ENCODE measurements at places on chromosomes 3 and 15.

GRCh38 chr15:54307252-54307902 is 329.1 kb downstream of the UNC13C start:
- no peak for DNase-seq

DNA sequence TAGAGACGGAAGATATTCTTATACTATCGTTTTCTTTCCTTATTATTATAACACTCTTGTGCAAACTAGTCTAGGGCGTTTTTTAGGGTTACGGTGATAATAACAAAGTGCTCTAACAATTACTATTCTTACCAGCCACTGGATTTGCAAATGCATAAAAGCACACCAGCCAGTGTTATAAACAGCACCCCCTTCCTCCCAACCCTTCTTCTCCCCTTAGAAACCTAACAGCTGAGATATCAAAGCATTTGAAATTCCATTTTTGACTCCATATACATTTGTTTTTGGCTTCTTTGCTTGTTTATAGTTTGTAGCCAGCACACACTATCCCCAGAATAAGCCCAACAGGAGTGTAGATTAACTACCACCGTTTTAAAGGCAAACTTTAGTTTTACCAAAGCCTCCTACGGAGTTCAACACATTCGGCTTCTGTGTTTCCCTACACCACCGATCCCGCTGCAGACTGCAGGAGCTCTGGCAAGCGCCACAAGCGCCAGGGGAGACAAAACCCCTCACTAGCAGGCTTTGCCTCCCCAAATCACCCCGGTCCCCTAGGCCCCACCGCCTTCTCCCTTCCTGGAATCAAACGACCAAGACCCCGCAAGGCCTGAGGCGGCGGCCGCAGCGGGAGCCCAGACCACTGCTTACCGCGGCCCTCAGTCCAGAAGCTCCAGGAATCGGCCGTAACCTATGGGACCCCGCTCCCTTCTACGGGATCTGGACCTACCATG is 461 bp downstream of the COPB2 start:
- no peak for DNase-seq

DNA sequence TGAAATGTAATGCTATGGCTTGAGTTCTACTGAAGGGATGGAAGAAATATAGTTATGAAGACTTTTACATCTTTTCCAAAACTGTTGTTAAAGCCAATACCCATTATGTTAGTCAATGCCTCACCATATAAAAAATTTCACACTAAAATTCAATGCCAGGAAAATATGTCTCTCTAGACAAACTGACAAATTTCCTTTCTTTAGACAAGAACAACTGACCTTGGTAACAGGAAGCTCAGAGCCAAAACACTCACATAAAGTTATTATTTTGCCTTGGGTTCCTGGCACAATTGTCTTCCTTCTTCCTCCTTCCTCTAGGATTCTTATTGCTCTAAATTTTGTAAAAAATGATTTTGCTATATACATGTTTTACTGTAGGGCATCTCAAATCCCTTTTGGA is 26.7 kb downstream of the INTS14 start:
- no peak for DNase-seq

DNA sequence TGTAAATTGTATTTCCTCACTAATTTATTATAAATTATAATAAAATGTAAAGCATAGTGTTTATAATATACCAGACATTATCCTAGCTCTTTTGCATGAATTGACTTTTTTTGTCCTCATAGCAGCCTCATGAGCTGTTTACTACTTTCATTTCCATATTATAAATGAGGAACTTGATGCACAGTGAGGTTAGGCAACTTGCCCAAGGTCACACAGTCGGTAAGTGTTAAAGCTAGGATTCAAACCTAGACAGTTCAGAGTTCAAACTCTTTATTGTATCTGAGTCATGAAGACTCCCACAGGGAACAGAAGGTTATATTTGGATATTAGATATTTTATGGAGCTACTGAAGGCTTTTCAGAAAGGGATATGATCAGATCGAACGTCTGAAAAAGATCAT is 322.2 kb upstream of the SATB1 start:
- DNase-seq: no peak

DNA sequence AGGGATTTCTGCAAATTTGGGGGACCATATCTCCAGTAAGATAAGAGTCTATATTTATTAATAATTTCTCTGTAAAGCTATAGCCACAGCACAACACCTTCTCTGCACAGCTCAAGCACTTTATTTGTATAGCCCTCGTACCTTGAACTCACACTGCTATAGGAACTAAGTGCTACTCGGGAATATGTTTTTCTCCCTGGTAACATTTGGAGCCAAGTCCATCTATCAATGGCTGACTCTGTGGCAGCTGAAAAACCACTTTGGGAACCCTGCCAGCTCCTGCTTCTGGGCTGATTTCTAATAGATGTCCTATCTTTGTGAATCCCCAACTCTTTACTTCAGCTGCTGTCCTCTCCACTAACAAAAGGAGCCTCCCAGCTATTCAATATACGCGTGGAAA is 298.5 kb downstream of the GBE1 start:
- no peak for DNase-seq

DNA sequence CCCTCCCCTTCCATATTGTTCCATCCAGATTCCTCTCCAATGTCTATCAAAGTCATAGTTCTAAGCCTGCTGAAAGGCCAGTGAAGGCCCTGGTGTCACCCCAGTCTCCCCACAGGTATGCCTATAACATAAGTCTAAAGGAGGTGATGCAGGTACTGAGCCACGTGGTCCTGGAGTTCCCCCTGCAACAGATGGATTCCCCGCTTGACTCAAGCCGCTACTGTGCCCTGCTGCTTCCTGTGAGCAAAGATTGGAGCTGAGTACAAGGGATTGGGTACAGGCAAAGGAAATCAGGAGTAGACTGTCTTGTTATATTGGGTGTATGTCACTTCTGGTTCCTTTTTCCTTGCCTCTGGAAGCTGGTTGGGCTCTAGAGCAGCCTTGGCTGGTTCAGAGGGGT is 8.2 kb downstream of the EIF2B5 start:
- DNase-seq: no peak

DNA sequence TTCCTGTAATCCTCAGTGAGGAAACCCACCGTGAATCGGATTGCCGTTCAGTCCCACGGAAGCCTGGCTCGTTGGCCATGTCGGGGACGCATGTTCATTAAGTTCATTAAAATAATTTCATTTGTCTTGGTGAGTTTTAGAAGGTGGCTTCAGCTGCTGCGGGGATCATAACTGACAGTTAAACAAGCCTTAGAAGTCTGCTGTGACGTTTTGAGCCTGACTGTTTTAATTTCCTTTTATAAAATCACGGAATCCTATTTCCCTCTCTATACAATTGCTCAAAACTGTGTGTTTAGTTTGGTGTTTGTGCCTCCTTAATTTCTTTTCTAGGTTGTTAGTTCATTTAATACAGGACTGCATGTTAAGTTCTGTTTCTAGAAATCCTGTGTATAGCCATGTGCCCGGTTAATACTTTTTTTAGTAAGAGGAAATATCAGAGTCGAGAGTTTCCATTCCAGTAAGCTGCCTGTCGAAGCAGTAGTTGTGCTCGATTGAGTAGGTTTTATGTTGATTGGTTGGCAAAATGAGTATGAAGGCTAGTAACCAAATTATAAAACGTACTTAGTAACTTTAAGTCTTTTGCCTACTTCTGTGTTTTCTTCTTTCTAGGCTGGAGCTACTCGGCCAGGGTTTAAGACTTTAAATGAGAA is 705 bp downstream of the NIPA2 start:
- no peak for DNase-seq

GRCh38 chr15:68192804-68193486 is 12.2 kb downstream of the CALML4 start:
- DNase-seq: no peak

DNA sequence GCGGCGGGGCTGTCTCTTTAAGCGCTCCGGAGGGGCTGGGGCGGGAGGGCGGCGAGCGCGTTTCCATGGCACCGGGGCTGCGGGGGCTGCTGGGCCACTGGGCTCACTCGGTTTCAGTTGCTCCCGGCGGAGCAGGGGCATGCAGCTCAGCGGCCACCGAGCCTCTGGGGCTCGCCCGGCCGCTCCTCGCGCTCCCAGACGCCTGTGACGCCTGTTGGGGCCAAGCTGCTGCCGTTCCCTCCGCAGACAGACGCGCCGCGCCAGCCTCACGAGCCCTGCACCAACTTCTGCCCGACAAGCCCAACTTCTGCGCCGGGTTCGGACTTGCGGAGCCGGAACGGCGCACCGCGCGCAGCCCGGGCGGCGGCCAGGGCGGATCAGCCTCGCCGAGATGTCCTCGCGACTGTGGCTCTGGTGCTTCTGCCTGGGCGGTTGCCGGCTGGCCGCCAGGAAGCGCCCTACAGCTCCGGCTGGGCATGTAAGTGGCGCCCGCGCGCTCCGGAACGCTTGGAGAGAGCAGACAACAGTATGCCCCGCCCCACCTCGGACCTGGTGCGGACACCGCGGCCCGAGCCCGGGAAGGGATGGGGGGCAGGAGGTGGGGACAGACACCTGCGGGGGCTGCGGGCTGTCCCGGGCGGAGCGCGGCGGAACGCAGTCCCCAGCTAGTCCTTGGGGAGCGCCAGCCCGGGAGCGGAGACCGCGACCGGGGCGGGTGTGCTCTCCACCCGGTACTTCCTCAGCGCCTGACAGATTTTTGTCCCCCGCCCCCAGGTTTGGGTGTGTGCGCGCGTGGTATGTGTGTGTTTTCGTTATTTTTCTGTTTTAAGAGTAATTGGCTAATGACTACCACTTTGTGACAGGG is 154.1 kb upstream of the GOLIM4 start:
- DNase-seq: peak; percentile 79

- DNase-seq: no peak
Measured at GRCh38 chr3:112739252-112739965, 98.5 kb upstream of the CCDC80 start.

- DNase-seq: no peak
Measured at GRCh38 chr15:101198800-101199199, 53.0 kb downstream of the CHSY1 start.

- no peak for DNase-seq
Measured at GRCh38 chr3:12780751-12781150, 15.7 kb upstream of the CAND2 start.

DNA sequence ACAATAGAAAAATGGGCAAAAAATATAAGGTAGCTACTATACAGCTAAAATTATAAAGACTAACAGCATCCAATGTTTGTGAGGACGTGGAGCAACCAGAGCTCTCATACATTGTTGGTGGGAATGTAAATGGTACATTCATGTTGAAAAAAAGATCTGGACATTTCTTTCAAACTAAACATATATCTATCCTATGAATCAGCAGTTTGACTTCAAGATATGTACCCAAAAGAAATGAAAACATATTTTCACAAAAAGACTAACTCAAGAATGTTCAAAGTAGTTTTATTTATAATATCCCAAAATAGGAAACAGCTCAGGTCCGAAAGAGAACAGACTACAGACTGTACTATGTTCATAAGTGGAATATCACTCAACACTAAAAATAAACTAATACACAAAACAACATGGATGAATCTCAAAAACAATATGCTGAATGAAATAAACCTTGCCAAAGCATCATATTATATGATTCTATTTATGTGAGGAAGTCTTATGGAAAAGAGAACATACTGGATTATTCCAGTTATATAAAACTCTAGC is 8.8 kb upstream of the TTBK2 start:
- DNase-seq: no peak

DNA sequence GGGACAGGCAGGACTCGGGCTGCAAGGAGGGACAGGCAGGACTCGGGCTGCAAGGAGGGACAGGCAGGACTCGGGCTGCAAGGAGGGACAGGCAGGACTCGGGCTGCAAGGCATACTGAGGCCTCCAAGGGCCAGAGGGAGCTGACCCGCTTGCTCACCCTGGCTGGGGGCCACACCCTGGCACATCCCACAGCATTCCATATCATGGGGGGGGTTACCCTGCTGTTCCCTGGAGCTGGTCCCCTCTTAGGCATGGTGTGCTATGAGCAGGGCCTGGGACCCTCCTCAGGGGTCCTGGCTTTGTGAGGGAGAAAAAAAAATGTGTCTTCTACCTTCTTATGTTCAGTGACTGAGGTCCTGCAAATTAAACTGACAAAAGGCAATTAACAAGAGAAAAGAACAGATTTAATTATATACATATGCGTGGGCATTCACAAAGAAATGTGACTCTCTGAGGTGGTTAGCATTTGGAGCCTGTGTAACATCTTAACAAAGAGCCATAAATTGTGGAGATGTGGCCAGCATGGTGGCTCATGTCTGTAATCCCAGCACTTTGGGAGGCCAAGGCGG is 97.6 kb upstream of the ALDH1A3 start:
- DNase-seq: no peak

- DNase-seq: no peak
Measured at GRCh38 chr15:96005906-96006305, 324.6 kb upstream of the NR2F2 start.

DNA sequence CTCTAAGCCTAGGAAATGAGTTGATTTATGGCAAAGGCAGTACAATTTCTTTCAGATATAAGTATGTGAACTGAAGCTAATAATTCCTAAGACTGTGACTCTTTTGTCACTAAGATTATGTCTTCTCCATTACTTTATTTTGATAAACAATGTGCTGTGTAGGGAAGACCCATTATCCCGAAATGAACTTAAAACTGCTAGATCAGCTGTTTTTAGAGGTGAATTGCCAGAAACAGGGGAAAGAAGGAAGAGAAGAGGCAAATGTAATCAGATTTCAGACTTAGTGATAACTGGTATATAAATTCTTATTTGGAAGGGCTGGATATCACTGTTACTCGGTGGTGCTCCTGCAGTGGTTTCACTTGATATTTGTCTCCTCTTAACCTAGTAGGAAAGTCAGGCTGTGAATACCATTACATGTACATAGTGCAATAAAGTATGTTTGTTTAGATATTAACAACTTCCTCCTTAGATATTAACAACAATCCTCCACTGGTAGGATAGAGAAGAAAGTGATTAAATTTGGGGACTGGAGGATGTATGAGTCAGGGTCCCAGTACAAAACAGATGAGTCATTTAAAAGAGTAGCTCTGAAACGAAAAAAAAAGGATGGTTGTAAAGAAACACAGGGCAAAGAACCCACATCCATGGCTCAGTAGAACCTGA is 338.5 kb upstream of the KCNH8 start:
- DNase-seq: no peak

DNA sequence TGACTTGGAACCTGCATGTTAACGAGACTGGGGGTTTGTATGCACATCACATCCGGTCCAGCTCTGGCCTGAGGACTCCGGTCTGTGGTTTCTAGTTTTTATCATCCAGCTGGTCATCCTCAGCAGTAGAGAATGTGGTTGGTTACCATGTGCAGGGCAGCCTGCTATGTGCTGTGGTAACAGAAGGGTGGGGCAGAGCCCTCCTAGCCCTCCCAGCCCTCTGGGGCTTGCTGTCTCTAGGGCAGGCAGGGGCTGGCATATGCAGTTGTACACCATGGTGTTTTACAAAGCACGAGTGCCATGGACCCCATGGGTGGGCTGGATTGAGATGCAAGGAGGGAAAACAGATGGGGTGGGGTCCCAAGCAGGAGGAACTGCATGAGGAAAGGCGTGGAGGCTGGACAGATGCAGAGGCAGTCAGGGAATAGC is 70.2 kb downstream of the APBA2 start:
- DNase-seq: no peak

DNA sequence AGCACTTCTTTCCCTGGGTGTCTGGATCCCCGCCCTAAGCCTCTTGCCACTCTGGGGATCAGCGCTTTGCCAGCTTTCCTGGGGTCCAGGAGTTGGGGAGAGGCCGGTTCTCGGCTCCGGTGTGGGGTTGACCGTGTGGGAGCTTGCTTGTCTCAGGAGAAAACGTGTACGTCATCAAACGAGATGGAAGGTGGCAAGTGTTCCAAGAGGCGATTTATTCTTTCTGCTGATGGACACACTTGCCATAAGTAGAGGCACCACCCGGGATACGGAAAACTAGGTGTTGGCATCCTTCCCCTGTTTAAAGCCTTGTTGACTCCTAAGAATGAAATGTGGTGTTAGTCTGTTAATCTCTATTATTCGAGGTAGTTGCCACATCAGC is 295 bp downstream of the ZWILCH start:
- DNase-seq: peak; percentile 61
